ENCODE measurements at places on chromosomes 2 and 18.
A peak's percentile ranks its signal among the peaks of the same experiment; 100 is the strongest.

GRCh38 chr2:203432811-203433210 lies 102.3 kb downstream of the RAPH1 start:
- no peak for DNase-seq

GRCh38 chr18:816088-816653 lies 4.1 kb upstream of the YES1 start:
- DNase-seq, result no peak

GRCh38 chr2:44291281-44292248 lies 16.3 kb downstream of the SLC3A1 start:
- peak; percentile 33 for DNase-seq

GRCh38 chr2:124327303-124327702 lies 302.2 kb downstream of the CNTNAP5 start:
- DNase-seq, result no peak

- no peak for DNase-seq
Observed at GRCh38 chr2:162126527-162126926, 25.5 kb downstream of the GCG start.

- no peak for DNase-seq
Observed at GRCh38 chr2:203446071-203446481, 89.0 kb downstream of the RAPH1 start.

DNA sequence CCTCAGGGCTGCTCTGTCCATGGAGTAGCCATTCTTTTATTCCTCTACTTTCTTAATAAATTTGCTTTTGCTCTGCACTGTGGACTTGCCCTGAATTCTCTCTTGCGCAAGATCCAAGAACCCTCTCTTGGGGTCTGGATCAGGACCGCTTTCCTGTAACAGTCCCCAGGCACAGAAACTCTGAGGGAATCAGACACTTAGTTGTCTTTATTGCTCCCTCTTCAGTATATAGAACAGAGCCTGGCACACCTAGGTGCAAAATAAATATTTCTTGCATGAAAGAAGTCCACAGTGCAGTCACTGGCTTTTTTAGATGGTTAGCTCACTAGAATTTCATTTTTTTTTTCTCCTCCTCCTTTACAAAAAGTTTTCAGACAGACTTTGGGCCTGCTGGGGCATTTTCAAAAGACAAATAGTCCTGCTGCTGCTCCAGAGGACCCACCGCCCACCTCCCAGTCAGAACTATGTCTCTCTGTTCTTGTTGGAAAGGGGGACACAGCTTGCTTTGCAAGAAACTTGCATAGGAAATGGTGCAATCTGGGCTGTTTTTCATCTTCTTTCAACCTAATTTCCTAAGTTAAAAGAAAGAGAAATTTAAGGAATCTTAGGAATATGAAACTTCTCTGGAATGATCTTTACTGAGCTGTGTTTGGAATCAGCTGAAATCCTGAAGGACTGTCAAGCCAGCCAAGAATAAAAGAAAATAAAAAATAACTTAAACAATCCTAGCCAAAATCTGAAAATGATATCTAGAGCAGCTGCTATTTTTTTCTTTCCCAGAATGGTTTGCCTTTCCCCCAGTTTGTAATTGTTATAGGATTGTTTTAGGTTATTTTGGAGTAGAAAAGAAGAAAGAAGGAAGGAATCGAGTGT lies 31.7 kb upstream of the MAP4K3 start:
- DNase-seq, result no peak
